ENCODE measurements at places on chromosomes 7 and 10.

DNA sequence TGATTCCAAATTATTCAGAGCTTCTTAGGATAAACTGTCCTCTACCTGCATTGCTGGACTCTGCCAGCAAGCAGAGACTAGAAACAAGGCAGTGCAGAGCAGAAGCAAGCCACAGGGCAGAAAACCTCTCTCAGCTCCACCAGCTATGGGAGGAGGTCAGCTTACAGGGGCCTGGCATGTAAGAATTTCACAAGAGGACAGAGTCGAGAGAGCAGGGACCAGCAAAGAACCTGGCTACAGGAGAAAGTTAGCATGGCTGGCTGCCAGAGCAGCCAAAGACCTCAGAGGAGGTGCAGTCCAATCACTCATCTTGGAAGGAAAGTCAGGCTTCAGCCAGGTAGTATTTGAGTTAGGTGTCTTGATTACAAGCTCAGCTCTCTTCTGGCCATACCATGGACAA, 62.9 kb downstream of the ENO4 start:
- DNase-seq: no peak

GRCh38 chr10:70360215-70360614, 22.2 kb downstream of the LRRC20 start:
- DNase-seq: no peak

DNA sequence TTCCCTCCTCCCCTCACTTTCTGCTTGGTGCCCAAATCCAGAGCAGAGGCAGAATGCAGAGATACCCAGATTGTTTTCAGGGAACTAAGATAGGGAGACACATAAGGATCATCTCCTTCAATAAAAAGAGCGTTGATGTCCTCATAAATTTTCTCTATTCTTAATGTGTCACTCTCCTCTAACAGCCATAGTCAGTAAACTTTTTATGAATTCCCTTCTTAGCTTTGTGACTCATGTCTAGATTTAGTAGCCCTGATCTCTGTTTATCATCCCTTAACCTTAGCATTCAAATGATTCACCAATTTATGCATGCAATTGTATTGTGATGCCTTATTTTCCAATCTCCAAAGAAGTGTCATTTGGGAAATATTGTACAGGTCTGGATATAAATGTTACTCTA, 995.5 kb upstream of the C7orf33 start:
- no peak for DNase-seq

GRCh38 chr10:51879238-51879637, 179.8 kb upstream of the CSTF2T start:
- DNase-seq: peak; percentile 35

- no peak for DNase-seq
These were observed 569.5 kb downstream of the SORCS3 start for GRCh38 chr10:105210546-105210945.

- DNase-seq: no peak
These were observed 12.5 kb upstream of the TSPAN15 start for GRCh38 chr10:69438536-69439349.

- DNase-seq: no peak
These were observed 28.3 kb downstream of the MAD1L1 start for GRCh38 chr7:2204446-2204845.

DNA sequence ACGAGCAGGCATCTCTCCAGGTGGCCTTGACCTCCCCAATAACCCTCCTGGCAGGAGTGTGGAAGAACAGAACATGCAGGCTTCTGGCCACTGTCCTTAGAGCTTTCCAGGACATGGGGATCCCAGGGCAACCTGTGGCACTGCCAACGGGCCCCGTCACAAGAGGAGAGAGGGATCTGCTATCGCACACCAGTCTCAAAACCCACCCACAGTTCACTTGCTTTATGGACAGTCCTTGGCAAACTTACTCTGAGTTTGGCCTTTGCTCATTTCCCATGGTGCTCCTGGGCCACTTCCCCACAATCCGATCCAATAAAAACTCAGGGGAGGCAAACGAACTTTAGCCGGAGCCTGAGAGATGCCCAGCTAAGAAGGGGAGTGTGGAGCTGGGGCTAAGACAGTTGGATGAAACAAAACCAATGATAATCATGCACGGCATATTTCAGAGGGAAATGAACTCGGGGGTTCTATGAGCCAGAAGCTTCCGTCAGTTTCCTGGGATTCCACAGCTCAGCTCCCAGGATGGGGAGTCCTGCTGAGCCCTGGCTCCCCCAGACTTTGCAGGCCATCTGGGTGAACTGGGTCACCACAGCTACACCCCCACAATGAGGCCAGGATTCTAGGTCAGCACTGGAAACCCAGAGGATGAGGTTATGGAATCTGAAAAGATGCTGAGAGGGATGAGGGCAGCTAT, 158.4 kb downstream of the NEURL1 start:
- no peak for DNase-seq

- DNase-seq: no peak
These were observed 692 bp downstream of the CARD11 start for GRCh38 chr7:3042861-3043489.

- DNase-seq: no peak
These were observed 5.5 kb downstream of the PRKAR2B start for GRCh38 chr7:107049971-107050532.

DNA sequence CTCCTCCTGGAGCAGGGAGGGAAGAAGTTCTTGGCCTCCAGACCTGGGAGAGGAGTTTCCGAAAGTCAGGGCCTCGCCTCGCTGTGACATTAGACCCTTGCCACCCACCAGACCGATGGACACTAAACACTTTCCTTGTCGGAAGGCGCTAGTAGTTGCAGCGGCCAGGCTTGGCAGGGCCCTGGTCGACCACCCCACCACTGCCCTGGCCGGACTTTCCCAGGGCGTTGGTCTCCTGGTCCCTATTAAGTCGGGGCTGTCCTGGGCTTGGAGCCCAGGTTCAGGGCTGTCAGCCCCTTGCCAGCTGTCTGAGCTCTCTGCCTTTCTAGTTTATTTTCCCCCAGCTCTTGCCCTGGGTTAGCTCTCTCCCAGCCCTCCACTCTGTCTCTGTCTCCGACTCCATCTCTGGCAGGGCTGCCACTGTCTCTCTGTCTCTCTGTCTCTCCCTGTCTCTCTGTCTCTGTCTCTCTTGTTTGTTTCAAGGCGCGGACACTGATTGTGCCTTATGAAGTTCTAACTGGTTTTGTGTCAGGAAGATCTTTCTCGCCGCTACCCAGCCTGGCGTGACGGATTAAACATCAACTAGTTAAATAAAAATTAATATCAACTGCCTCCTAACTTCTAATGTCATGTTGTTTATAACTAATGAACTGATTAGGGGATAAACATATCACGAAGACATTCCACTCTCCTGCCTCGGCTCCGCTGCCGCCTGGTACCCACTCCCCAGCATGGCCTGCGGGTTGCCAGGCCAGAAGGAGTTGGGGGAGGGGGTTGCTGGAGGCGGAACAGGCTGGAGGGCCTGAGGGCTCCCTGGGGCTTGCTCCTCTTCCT, 13.8 kb upstream of the PAX2 start:
- no peak for DNase-seq

GRCh38 chr10:31083765-31084184, 52.1 kb upstream of the ZNF438 start:
- no peak for DNase-seq

- DNase-seq: no peak
These were observed 7.4 kb upstream of the TTYH3 start for GRCh38 chr7:2624293-2624886.

- no peak for DNase-seq
These were observed 90.3 kb downstream of the TMEM168 start for GRCh38 chr7:112699725-112700513.

DNA sequence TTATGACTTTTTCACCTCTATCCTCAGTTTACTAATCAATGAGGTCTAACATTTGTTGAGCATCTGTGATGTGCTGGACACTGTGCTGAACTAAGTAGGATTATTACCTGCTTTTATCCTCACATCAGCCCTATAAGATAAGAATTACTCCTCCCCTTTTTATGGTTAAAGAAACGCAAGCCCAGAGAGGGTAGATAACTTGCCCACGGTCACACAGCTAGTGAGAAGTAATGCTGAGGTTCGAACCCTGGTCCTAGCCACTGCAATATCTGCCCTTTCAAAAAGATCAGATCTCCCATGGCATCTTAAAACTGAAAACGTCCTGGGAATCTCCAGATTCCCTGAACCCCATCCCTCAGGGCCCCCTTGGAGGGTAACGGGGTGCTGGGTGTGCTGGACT, 118.3 kb downstream of the C10orf105 start:
- DNase-seq: no peak

- no peak for DNase-seq
These were observed 363.6 kb downstream of the ANKRD30A start for GRCh38 chr10:37488792-37489657.

GRCh38 chr7:157233677-157234076, 95.0 kb downstream of the UBE3C start:
- no peak for DNase-seq

GRCh38 chr10:3045471-3046209, 21.7 kb upstream of the PFKP start:
- peak; percentile 85 for DNase-seq

GRCh38 chr7:121037957-121038716, 49.6 kb downstream of the CPED1 start:
- no peak for DNase-seq

GRCh38 chr10:43344051-43344450, 27.4 kb upstream of the FXYD4 start:
- no peak for DNase-seq

GRCh38 chr10:130002606-130003005, 38.5 kb upstream of the EBF3 start:
- no peak for DNase-seq

DNA sequence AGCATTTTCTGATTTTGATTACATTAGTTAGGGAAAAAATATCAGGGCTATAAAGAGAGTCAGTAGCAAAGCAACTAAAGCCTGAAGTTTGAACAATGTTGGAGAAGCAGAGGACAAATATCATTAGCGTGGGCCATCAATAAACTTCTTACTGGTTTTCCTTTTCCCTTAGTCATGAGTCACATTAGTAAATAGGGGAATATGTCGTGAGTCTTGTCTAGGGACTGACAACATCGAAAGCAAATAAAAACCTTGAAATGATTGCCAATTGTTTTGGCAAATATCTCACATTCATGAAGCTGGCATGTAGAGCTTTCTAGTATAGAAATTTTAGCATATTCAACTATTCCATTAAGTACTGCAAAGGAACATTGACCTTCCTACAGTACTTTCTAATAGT, 806.0 kb upstream of the SORCS1 start:
- DNase-seq: no peak

- DNase-seq: no peak
These were observed 13.1 kb upstream of the GATA3 start for GRCh38 chr10:8041284-8041991.

DNA sequence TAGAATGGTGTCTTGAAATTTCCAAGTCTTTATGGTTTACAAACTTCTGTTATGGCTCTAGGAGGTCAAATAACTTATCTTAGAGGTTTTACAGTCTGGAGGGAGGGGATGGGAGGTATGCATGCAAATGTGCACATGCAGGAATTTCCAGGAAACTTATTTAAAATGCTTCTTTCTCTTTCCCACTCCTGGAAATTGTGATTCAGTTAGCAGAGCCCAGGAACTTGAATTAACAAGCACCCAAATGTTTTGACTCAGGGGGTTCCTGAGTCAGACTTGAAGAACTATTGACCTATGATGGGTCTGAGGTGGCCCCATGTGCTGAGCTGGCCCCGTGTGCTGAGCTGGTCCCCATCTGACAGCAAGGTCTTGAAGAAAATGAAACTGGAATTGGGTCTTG, 669.4 kb downstream of the INHBA start:
- DNase-seq: no peak

DNA sequence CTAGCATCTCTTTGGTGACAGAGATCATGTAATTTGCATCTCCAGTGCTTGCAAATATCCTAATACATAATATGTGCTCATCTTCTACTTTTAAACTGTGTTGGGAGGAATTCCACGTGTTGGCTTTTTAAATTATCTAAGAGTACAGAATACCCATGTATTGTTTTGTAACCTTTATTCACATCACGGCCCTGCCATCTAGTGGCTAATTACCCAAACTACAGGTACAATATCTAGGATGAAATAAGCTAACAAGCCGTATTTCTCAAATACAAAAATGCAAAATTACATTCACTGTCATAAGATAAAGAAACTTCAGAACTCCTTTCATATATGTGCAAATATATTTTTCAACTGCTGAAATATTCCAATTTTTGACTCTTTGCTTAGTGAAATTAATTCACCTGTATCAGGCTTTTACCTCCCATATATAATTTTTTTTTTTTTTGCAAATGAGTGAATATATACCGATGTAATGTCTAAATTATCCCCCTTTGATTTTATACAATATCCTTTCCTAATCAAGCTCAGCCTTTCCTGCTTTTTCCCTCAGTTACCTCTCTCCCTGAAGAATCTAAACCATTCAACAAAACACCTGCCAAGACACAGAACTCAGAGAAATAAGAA, 30.3 kb upstream of the LSM8 start:
- DNase-seq: no peak

DNA sequence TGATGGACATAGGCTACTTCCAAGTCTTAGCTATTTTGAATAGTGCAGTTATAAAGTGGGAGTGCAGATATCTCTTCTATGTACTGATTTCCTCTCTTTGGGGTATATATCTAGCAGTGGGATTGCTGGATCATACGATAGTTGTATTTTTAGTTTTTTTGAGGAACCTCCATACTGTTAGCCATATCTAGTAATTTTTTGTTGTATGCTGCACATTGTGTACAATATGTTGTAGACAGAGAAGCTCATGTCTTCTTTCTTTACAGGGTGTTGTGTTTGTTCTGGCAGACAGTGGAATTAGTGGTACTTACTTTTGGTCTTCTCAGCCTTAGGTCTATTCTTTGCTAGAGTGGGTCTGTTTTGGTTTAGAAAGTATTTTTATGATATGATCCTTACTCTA, 13.7 kb upstream of the DIP2C start:
- no peak for DNase-seq

- no peak for DNase-seq
These were observed 5.7 kb upstream of the GOT1 start for GRCh38 chr10:99435986-99436638.

- DNase-seq: no peak
These were observed 1.4 kb downstream of the ST8SIA6 start for GRCh38 chr10:17453035-17453372.

DNA sequence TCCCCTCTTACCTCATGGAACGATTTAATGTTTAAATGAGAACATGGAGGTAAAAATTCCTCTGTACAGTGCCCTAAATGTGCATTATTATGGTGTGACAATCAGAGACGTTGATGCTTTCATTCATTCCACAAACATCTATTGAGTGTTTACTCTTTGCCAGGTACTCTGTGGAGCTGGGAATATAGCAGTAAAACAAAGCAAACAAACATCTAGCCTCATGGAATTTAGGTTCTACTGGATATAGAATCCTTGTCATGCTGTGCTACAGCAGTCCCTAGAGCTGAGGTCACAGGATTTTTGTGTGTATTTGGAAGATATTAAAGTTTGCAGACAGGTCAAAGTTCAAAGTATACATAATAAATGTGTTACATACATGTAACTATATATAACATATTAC, 140.7 kb downstream of the CUBN start:
- no peak for DNase-seq

GRCh38 chr7:66257481-66257880, 52.3 kb downstream of the TPST1 start:
- DNase-seq: no peak
